NCI-H1417 treated with DMSO at 0.1 percent for 48 hours (cell line): ENCODE measurements at places on chromosomes 3 and 15.

- no peak for DNase-seq
Measured at GRCh38 chr15:52288051-52288942, 7.3 kb downstream of the MYO5C start.

DNA sequence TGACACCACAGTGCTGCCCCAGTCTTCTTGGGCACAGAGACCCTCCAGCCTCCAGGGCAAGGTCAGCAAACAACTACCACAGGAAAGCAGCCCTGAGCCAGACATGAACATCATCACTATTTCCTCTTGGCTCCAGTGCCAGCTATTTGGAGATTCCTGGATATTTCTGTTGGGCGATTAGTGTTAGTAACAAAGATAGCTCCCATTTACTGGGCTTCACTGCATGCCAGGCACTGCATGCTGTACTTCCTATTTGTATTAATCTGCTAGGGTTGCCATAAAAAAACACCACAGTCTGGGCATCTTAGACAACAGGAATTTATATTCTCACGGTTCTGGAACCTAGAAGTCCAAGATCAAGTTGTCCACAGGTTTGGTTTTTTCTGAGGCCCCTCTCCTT, 255.1 kb upstream of the STT3B start:
- no peak for DNase-seq

- no peak for DNase-seq
Measured at GRCh38 chr3:55357796-55358195, 129.3 kb downstream of the WNT5A start.

DNA sequence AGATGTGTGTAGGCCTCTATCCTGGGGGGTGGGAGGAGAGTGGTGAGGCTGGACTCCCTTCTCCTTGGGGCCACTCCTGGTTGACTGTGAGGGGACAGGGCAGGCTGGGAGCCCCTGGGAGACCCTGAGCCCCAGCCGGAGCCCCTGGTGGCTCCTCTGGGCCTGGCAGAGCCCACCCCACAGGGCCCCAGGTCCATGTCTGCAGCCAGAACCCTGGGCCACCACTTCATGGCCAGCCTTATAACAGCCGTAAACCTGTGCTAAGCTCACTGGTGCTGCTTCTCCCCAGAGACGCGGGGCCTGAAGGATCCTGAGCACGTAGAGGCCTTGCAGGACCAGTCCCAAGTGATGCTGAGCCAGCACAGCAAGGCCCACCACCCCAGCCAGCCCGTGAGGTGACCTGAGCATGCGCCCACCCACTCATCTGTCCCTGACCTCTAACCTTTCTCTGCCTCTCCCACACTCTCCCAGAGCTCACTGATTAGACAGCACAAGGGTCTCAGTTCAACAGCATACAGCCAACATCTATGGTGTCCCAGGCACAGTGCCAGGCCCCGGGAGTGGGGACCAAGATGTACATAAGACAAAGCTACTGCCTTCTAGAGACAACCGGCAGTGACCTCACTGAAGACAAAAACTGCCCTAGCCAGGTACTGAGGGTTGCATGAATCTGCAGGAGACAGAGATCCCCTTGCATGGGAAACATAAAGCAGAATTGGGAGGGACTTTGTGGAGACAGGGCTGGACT, 3.5 kb downstream of the NR2E3 start:
- DNase-seq: no peak

DNA sequence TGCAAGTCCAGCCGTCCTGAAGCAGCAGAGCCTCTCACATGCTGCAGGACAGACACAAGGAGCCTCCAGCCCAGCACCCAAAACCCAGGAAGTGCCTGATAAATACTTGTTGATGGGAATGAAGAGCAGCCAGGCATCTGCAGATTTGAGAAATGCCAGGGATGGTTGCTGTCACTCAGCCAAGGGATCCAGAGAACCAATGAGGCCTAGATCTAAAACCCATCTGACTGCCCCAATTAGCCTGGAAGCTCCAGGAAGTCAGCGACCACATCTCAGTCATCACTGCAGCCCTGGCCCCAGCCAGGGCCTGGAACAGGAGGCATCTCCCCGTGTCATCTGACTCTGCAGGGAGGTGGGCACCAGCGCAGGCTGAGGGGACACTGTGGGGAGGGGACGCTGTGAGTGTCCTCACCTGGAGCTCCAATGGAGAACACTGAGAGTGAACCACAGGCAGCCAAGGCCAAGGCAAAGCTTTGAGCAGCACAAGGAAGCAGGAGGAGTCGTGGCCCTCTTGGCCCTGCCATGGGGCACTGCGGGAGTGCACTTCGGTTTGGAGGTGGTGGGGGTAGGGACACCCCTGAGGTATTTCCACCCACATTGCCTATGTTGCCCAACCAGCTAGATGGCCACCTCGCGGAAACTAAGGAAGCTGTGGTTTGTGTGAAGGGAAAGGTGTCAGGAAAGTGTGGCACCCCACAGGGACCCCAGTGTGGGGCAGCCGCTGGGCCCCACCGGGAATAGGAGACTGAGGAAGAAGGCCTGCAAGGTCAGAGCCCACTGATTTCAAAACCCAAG, 229.5 kb downstream of the VPS13C start:
- DNase-seq: no peak

GRCh38 chr3:66211779-66212178, 9.0 kb upstream of the SLC25A26 start:
- no peak for DNase-seq

GRCh38 chr15:80974914-80975313, 14.7 kb downstream of the MESD start:
- no peak for DNase-seq

GRCh38 chr3:4985330-4986174, 6.3 kb downstream of the BHLHE40 start:
- no peak for DNase-seq

DNA sequence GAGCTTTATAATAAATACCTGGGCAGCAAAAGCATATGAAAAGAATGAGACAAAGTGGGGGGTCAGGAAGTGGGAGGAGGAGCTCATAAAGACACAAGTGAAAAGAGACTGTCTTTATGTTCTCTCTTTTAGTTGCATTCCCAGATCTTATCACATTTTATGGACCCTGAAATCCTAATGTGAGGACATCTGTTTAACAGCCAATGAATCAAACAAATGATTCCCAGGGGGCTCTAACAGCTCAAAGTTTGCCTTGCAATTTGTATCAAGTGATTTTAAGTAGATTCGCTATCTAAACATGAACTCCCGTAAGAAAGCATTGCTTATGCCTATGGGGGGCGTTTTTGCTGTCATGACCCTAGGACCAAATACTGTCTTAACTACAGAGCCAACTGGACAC, 332.3 kb upstream of the CNTN4 start:
- DNase-seq: no peak

- DNase-seq: no peak
Measured at GRCh38 chr3:193883551-193883950, 252.4 kb upstream of the HES1 start.
